Osteocyte (in vitro differentiated cells): ENCODE measurements at places on chromosomes 2 and 18.

GRCh38 chr2:178473931-178474330 is 4.5 kb downstream of the FKBP7 start:
- no peak for DNase-seq

DNA sequence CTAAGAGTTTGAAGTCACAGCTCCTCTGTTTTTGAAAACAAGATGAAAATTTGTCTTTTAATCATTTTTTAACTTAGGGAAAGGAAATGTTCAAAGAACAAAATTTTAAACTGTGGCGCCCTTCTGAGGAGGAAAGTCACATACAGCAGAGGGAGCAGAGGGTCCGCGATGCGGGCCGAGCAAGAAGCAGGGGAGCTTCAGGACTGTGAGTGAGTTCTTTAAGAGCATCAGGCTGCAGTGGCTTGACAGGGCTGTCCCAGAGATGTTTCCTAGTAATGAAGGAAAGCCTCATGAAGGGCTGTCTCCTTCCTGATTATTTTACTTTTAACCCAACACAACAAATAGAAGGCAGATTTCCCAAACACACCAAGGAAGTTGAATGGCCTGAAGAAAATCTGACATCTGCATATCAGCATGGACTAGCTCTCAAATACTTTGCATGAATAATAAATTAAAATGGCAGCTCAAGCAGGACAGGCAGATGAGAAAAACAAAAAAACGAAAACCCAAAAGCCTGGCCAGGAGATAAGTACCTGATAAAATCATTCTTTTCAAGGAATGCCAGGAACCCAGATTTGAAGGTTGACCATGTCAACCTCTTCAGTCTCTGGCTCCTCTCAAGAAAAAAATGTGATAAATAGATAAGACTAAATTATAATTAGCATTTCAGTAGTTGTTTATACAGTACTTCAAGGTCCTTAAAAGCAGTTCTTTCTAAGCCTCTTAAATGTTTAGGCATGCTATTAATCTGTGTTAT is 60.8 kb downstream of the SLC40A1 start:
- DNase-seq: no peak

GRCh38 chr18:57286949-57287348 is 65.4 kb upstream of the ST8SIA3 start:
- no peak for DNase-seq

- no peak for DNase-seq
These were observed 52.2 kb downstream of the ODC1 start for GRCh38 chr2:10395893-10396292.

GRCh38 chr2:106120432-106120831 is 73.7 kb downstream of the UXS1 start:
- DNase-seq: no peak

DNA sequence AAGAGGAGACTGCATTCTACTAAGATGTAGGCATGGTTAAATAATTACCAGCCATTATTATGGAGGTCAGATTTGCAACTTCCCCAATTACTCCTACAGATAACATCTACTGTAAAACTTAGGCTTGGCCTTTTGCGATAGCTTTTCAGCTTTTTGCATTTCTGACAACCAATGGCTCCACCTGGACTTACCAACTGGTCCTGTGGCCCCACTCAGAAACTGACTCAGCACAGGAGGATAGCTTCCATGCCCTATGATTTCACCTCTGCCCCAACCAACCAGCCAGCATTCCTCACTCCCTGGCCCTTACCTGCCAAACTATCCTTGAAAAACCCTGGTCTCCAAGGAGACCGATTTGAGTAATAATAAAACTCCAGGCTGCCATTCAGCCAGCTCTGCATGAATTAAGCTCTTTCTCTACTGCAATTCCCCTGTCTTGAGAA is 28.2 kb downstream of the TUBB6 start:
- DNase-seq: peak; percentile 49

DNA sequence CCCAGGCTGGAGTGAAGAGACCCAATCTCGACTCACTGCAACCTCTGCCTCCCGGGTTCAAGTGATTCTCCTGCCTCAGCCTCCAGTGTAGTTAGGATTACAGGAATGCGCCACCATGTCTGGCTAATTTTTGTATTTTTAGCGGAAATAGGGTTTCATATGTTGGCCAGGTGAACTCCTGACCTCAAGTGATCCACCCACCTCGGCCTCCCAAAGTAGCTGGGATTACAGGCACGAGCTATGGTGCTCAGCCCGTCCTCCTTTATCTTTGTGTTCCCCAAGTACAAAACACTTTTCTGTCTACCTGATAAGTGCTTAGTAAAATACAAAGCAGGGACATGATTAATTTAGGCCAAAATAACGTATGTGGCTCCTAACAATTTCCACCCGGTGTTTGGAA is 91.2 kb upstream of the STK17B start:
- DNase-seq: no peak
